ENCODE measurements at places on chromosomes 6 and 20. TPM values are rescaled to one million over a fixed set of nuclear protein-coding genes. Genes with fewer than 3 reads are reported as not detected.

DNA sequence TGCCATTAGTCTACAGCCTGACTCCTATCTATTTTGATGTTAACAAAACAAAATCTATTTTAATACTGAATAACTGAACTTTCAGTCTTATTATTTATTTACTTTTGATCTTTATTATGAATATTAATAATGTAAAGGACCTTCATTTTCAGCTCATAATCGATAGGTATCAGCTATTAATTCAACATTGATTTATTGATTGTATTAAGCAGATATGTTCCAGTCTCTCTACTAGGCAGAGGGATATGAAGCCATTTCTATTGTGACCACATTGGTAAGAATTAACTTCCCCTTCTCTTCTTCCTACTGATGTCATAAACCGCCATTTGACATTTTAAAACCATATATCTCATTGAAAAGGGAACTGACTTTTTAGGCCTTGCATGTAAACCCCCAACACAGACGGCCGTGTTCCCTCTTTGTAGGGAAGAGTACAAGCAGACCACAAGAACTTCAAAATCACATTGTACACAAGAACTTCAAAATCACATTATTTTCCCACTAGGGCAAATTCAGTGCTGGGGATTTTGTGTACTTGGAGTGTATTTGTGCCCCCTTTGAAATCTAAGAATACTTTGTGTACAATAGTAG lies 69.5 kb upstream of the FABP7 start:
- DNase-seq, result no peak

- no peak for DNase-seq
Measured at GRCh38 chr6:30418448-30418847, 70.9 kb upstream of the HLA-E start.

DNA sequence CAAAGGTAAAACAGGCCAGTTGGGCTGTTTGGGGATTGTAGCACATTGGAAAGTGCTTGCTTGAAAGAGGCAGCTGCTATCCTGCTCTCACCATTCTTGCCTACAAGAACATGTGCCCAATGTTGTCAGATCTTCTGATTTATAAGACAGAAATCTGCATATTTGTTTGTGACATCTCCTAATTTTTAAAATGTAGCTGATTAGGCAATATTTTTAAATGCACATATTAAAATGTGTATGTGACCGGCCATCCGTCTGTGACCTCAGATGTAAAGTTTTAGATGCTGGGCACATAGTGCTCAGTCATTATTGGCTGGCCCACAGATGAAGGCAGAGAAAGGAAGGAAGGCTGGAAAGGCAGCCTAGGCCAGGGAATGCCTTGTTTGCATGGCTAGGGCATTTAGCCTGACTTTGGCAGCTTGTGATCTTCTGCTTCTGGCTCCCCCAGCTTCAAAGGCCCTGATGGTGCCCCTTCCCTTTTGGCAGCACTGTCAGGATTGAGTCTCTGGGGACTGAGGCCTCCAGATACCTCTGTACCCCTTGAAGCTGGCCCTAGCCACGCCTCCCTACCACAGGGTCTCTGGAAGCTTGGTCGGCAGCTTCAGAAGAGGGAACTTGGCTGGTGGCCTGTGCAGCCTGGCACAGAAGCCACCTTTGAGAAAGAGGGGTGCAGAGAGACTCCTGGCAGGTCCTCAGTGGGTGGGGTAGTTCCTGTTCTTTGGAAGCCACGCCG lies 6.4 kb downstream of the SNPH start:
- DNase-seq, result no peak

GRCh38 chr6:81465859-81466258 lies 286.6 kb downstream of the TENT5A start:
- DNase-seq, result no peak

DNA sequence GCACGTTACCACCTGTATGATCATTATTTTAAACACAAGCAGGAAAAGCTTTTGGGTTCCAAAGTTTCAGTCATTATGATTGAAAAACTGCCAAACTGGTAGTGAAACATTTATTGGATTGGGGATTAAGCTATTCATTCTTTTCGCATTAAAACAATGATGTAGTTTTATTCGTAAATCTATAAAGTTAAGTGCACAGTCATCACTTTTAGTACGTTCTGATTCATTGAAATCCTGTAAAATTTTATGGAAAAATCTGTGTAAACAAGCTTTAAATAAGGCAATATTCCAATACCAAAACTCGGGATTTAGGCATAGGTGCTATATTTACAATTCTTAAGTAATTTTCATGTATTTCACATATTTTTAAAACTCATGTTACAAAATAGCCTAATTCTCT lies 379.9 kb downstream of the PLCB1 start:
- no peak for DNase-seq

DNA sequence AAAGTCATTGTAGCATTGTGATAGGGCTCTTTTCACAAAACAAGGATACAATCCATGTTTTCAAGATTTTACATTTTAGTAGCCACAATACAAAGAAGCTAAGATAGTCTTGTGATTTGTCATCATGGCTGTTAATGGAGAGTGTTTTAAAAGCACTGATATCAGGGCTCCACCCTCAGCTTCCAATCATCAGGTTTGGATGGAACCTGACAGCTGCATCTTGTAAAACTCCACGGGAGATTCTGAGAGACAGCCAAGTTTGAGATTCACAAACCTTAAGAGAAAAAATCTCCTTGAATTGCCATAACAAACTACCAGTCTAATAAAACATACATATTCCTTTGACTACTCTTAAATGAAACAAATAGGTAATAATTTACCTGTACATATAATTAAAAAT lies 280.2 kb downstream of the ESR1 start:
- DNase-seq, result no peak

- no peak for DNase-seq
Measured at GRCh38 chr6:37463110-37463509, 30.1 kb downstream of the CMTR1 start.

DNA sequence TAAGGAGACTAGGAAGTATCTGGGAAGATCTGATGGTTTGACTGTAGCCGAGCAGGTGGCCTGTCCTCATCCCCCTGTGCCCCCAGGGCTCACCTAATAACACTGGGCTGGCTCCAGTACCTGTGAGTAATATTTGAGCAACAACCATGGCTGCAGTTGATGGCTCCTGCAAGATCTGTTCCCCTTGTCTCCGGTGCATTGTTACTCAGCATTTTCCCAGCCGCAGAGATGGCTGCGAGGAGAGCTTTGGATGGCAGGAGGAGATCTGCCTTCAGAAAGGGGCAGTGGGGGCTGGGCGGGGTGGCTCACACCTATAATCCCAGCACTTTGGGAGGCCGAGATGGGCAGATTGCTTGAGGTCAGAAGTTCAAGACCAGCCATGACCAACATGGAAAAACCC lies 39.3 kb downstream of the PTK7 start:
- DNase-seq, result no peak

DDAH2 gene
- total RNA-seq, result 53.3 TPM

SEMG1 gene
- 4.5 TPM for total RNA-seq

BCAS1 gene
- 0.19 TPM for total RNA-seq

Data from H1 (cell line).